ENCODE measurements at places on chromosomes 7 and 10.

- DNase-seq: no peak
These were observed 67.0 kb upstream of the PLXDC2 start for GRCh38 chr10:19749185-19749729.

DNA sequence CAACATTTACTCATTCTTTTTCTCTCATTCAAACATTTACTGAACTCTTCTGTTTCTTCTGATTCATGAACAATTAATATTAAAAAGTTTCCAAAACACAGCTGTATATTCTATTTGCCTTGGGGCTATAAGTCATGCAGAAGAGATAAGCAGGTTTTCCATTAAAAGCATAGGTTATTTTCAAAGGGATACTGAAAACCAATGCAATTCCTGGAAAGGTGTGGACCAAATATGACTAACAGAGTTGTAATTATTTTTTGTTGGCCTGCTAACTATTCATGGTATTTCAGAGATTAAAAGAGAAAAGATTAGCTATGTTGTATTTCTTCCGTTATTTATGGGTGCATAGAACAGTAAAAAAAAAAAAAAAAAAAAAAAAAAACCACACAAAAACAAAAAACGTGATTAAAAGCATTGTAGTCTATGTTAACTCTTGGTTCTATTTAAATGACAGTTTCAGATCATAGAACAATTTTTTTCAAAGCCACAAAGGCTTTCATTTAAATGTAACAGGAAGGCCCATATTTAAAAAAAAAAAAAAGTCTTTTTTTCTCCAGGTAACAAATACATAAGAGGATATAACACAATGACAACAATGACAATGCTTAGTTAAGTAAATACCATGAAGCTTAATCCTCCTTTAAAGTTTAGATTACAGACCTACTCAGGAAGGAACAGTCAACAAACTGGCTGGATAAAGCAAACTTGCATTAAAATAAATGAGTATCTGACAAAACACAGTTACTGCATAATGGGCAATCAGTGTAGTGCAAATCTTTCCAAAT is 1042.9 kb downstream of the GATA3 start:
- DNase-seq: no peak

- no peak for DNase-seq
These were observed 43.7 kb downstream of the ZNF273 start for GRCh38 chr7:64946772-64947171.

DNA sequence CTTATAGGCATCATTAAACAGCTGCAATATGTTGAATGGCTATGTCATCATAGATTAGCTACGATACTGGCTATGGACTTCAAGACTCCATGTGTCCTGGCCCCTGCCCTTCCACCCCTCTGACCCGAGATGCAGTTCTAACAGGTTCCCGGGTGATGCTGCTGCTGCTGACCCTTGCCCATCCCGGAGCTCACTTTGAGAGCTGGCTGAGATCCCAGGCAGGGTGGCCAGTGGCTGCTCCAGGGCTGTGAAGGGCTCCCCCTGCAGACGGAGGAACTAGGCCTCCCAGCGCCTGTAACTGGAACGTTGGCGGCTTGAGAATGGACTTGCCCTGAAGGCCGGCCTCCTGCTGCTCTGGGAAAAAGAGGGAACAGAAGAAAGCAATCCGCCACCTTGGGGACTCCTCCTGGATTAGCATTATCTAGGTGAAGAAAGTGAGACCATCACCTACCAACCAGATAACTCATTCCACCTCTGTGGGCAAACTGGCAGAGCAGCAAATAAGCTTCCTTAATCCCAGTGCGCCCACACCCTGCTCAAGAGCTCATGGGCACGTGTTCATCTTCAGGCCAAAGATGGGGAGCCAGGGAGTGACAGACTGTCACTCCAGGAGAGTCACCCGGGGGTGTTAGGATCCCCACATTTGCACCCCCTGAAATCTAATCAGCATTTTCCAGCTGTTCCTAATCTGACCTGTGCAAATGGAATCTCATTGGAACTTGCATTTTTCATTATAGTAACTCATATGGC is 56.8 kb downstream of the PARP12 start:
- DNase-seq: no peak

DNA sequence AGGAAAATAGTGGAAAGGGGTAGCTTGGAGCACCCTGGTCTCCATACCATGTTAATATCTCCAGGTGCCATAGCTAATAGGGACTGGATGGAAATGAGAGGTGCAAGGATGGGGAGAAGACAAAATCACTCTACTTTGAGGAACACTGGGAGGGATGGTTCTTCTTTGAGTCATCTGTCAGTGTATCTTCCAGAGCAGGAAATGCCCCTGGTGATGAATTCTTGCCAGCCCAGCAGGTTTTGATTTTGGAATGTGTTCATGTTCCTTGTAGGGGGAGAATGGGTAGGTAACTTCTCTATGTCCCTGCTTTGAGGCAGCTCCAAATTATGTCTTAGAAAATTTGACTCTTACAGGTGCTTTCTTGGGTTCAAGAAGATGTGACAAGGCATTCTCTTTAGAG is 177.0 kb upstream of the GLI3 start:
- DNase-seq: no peak

DNA sequence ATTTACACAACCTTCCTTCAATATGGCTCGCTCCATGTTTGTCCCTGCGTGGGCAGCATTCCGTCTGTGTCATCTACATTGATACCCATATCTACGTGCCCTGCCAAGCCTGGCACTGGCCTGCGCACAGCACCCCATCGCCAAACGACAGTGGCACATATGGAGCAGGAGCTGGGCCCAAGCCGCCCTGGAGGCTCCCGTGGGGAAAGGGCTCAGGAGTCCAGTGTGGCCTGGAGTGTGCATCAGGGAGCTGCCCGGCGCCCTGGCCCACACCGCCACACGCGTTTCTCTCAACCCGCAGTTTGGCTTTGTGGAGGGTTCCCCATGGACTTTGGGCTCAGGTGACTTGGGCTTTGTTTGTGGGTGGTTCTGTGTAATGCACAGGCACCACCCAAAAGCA is 273.2 kb downstream of the PTPRN2 start:
- DNase-seq: no peak

DNA sequence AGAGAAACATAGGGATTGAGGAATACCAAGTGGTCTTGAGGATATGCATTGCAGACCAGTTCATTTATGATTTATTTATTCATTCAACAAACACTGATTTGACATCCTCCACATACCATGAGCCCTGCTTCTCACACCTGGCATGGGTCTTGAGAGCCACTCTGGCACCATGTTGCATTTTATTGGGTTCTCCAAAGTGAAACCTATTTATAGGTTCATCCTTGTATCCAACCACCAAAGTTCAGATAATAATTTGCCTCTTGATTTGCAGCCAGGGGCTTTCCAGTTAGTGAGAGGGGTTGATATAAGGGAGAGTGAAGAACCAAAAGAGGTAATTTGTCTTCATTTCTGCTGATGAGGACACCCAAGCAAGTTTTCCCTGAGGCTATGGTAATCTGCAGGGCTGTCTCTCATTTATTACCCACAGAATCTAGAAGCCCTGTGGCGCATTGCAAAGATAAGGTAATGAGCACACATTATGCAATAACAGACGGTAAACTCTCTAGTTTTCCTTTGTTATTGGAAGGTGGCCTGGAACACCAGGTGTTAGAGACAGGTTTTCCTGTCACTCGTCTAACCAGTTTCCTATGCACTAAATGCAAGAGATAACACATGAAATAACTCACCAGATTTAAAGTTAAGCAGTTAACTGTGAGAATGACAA is 28.8 kb upstream of the ICA1 start:
- DNase-seq: no peak

GRCh38 chr7:134084488-134085144 is 42.5 kb upstream of the LRGUK start:
- no peak for DNase-seq

DNA sequence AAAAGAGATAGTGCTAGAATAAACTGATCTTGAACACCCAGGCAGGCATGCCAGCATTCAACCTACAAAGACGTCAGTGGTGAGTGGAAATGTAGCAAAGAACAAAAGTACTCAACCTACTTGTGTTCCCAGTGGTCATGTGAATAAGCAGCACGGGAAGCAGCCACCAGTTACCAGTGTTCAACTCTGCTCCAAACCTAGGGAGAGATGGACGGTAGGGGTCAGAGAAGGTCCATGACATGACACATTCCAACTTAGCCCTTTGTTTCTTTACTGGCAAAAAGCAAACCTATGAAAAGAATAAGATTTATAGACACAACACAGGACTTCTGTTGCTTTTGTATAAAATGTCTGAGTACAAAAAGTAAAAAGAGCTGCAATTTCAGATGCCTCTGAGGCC is 511.4 kb downstream of the XPNPEP1 start:
- DNase-seq: no peak

DNA sequence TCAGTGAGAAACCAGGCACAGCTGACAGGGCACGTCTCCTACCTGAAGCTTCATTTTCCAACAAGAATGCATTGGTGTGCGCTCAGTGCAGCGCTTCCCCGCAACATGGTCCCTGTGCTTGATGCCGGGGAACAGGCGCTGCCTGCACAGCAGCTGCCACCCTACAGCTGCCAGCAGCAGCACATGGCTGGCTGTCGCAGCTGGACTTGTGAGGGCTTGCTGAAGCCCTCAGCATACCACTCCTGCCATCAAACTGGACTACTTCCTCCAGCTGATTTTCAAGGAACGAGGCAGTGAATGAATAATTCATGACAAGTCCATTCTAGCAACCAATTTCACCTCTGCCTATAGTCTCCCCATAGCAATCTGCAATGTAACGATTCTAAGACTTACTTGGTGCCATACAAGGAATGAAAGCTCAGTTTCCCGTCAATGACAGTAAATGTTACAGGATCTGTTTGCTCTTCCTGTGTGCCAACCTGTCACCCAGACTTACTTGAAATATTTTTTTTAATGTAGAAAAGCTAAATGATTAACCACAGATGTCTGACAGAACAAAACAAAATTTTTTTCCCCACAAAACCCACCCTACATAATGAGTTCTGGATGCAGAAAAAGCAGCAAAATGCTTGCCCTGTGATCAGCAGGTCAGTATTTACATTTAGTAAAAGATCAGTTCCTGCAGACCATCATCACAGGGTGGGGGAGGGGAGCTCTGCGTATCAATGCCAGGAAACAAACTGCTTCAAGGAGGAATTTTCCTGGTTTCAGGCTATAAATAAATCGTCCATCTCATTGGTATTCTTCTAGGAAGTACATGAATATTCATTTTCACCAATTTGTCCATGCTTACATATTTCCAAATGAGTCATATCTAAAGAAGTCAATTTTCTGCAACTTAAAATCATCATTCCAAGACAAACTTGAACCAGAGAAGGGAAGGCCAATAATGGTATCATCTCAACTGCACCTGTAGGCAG is 140.6 kb downstream of the ALOX5 start:
- DNase-seq: no peak

Data from esophagus squamous epithelium (tissue), 5 donors.